Natural killer cell treated with Interleukin-12 subunit alpha and Interleukin-12 subunit beta and Interleukin-15 and Interleukin-18, amount 100 ng/mL, for 72 hours (primary cell): ENCODE measurements at places on chromosomes 6 and 20.

DNA sequence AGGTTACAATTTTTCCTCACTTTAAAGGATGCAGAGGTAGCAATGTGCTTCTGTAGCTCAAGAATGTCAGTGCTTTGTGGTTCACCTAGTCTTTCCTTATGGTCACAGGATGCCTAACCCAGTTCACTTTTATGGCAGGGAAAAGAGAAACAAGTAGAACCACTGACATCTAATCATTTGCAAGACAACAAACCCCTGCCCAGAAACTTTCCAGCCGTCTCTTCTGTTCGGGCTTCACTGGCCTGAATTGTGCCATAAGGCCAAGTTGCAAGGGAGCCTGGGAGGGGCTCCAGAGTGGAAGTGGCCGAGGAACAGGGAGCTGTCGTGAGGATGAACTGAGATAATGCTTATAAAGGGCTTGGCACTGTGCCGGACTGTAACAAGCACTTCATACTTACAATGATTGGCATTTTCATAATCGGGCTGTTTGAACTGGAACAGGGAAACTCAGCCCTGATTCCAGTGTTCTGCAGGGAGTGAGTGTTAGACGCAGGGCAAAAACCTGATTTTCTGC, 212.6 kb downstream of the BCAS1 start:
- H3K36me3 ChIP-seq, result no peaks in the 10 kb centered on the region
- H3K4me1 ChIP-seq, result peaks cover 10% of the 10 kb centered on the region
- DNase-seq, result no peak

DNA sequence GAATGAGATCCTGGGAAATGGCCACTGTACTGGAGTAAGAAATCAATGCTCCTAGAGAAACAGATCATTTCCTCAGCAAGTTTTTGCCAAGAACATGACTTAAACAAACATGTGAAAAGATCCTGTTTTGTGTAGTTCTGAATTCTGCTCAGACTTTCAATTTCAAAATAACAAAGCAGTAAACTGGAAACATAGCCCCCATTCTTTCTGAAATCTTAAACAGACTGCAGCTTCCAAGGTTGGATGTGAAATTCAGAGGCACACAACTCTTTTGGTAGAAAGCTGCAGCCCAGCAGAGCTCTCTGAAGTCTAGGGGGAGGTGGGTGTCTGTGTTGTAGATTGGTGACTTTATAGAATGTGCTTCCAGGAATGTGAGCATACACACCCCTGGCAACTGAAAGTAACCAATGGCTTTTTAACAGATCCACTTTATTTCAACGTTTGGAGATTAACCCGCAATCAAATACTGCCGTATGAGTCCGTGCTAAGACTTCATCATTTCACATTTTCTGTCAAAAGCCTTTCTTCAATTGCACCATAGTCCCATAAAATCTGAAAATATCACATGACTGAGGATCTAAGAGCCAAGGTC, 86.4 kb downstream of the ATXN1 start:
- no peaks in the 10 kb centered on the region for H3K36me3 ChIP-seq
- H3K4me3 ChIP-seq, result peak overlapping the region; percentile 18
- peak overlapping the region; percentile 20 for H3K27ac ChIP-seq
- H3K4me1 ChIP-seq, result peaks cover 62% of the 10 kb centered on the region
- DNase-seq, result no peak

- peaks cover 19% of the 10 kb centered on the region for H3K4me1 ChIP-seq
- H3K27ac ChIP-seq, result peak overlapping the region; percentile 10
- peaks cover 23% of the 10 kb centered on the region for H3K36me3 ChIP-seq
Measured at GRCh38 chr6:28212510-28213212, 12.4 kb upstream of the ZSCAN9 start.

DNA sequence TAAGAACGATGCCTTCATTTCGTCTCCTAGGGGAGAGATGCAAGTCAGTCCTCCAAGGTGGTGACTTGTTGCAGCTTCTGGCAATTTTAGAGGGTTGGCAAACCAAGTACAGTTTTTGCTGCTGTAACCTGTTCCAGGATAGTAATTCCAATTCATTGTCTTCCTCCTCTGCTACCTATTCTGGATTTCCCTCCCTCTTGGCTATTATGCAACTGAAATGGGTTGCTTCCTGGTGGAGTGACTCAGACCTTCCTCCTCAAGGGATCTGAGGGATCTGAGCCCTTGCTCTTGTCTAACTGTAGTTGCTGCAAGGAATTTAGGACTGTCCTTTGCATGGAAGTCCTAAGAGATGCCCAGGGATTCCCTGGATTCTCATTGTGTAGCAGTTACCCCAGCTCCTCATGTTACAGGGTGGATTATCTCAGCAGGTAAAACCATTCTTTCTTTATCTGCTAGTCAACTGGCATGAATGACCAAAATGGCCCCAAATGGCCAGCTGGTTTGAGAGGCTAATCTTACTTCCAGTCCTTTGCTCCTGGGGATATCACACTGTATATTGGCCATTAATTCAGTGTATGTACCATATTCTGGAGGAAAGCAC, 17.6 kb upstream of the ELMO2 start:
- H3K27ac ChIP-seq, result no peak overlapping the region
- no peak overlapping the region for H3K4me3 ChIP-seq
- peaks cover 5% of the 10 kb centered on the region for H3K4me1 ChIP-seq
- H3K36me3 ChIP-seq, result no peaks in the 10 kb centered on the region
- peaks cover 47% of the 10 kb centered on the region for H3K27me3 ChIP-seq
- DNase-seq, result no peak

DNA sequence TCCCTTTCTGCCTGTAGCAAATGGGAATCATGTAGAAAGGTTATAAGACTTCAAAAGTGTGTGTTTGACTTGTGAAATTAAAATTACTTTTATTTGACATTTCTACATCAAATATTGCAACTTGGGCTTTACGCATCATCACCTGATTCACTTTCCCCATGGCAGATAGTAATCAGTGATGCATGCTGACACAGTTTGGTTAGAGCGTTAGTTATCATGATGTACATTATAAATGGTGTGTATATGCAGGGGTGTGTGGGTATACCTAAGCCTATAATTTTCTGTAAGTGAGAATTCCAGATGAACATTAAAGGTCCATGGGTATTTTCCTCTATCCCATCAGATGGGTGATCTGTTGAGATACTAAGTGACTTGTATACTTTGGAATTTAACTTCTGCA, 141.5 kb downstream of the KLHL32 start:
- no peak overlapping the region for H3K27ac ChIP-seq
- no peaks in the 10 kb centered on the region for H3K36me3 ChIP-seq
- no peak for DNase-seq

DNA sequence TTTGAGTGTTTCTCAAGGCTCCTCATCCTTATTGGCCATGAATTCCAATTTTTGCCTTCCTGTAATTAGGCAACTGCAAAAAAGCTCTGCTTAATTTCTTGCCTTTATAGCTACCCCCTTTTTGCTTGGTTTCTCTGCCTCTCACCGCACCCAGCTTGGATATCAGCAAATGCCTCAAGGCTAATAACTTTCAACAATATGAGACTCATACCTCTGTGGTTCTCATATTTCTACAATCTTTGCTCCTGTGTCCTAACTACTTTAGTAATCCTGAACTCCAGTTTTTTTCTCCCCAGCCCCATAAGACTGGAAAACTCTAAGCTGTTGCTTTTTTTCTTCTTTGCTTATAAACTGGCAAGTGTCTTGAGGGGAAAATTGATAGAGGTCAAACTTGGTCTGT, 88.8 kb downstream of the EYA2 start:
- H3K36me3 ChIP-seq, result peaks cover 8% of the 10 kb centered on the region
- DNase-seq, result no peak
- peaks cover 40% of the 10 kb centered on the region for H3K27me3 ChIP-seq
- no peak overlapping the region for H3K27ac ChIP-seq

- no peak overlapping the region for H3K27ac ChIP-seq
- H3K4me3 ChIP-seq, result no peak overlapping the region
- no peaks in the 10 kb centered on the region for H3K27me3 ChIP-seq
Measured at GRCh38 chr20:57381596-57382503, 9.3 kb upstream of the RBM38 start.
